Kidney capillary endothelial cell (primary cell): ENCODE measurements at places on chromosomes 4 and X.

DNA sequence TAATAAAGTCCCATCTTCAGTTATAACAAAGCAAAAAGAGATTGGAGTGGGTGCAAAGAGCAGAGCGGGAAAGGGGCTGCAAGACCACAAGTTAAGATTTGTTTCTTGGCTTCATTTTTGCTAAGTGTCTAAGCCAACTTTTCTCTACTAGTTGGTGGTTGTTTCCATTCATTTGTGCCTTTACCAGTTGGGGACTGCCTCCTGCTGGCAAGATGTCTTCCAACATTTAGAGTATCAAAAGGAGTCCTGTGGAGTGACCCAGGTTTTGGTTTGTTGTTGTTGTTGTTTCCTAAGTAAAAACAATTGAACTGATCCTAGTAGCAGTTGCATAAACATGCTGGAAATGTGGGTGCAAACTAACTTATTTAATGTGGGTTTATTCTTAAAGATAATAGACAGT, 121.1 kb downstream of the SPATA18 start:
- DNase-seq: no peak

GRCh38 chrX:54807524-54808108, at the start of gene MAGED2:
TSS of gene MAGED2 (plus strand) at chrX:54807745. CDS start at chrX:54809332, 1,587 bp downstream.
- peak; percentile 21 for DNase-seq

DNA sequence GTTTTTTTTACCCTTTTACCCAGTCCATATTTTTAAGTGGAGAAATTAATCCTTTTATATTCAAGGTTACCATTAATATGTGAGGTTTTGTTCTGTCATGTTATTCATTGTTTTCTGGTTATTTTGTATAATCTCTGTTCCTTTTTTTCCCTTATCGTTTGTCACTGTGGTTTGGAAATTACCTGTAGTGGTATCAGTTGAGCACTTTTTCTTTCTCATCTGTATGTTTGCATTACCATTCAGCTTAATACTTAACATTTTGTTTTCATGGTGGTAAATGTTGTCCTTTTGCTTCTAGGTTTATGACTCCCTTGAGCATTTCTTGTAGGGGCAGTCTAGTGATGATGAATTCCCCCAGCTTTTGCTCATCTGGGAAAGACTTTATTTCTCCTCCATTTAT, 6.6 kb downstream of the ETDC start:
- no peak for DNase-seq

GRCh38 chr4:126027601-126028000, 712.8 kb downstream of the FAT4 start:
- no peak for DNase-seq

DNA sequence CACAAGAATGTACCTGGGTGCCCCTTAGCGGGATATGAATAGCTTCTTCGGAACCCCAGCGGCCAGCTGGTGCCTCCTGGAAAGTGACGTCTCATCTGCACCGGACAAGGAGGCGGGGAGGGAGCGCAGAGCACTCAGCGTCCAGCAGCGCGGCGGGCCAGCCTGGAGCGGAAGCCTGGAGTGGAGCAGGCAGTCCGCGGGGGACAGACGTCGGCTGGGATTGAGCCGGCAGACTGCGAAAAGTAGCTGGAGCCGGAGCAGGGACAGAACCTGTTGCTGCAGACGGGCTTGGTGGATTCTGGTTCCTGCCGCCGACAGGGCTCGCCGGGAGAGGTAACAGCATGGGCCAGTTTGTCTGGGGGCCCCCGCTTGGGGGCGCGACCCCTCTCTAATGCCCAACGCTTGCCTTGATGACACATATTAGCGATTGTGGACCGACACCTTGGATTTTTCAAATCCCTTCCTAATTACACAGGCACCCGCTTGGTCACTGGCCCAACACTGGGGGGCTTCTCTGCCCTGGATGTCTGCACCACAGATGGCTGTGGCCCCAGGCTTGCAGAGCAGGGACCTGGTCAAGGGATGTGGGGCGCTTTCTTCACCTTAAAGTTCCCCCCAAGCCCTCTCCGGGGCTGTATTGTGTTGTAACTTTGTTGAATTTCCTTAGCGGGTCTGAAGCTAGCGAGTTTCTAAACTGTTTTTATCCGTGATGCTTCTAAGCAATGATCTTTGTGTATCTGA, at the start of gene NPFFR2:
NPFFR2 (plus strand) TSS at position 133 of the 741 bp plus-strand sequence. CDS start 96,592 bp downstream, outside the sequence.
- peak; percentile 32 for DNase-seq

GRCh38 chr4:142566777-142567176, 279.3 kb downstream of the INPP4B start:
- DNase-seq: no peak

- DNase-seq: no peak
These were observed 258.6 kb downstream of the FAT4 start for GRCh38 chr4:125573368-125573767.

GRCh38 chrX:148498067-148498466, 2.4 kb upstream of the AFF2 start:
- no peak for DNase-seq

DNA sequence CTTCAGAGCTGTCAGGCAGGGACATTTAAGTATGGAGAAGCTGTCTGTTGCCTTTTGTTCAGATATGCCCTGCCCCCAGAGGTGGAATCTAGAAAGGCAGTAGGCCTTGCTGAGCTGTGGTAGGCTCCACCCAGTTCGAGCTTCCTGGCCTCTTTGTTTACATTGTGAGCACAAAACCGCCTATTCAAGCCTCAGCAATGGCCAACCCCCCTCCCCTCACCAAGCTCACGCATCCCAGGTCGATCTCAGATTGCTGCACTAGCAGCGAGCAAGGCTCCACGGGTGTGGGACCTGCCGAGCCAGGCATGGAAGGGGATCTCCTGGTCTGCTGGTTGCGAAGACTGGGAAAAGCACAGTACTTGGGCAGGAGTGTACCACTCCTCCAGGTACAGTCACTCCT, 59.3 kb downstream of the ZNF674 start:
- no peak for DNase-seq

GRCh38 chr4:236028-236427, 69.2 kb downstream of the ZNF732 start:
- no peak for DNase-seq

DNA sequence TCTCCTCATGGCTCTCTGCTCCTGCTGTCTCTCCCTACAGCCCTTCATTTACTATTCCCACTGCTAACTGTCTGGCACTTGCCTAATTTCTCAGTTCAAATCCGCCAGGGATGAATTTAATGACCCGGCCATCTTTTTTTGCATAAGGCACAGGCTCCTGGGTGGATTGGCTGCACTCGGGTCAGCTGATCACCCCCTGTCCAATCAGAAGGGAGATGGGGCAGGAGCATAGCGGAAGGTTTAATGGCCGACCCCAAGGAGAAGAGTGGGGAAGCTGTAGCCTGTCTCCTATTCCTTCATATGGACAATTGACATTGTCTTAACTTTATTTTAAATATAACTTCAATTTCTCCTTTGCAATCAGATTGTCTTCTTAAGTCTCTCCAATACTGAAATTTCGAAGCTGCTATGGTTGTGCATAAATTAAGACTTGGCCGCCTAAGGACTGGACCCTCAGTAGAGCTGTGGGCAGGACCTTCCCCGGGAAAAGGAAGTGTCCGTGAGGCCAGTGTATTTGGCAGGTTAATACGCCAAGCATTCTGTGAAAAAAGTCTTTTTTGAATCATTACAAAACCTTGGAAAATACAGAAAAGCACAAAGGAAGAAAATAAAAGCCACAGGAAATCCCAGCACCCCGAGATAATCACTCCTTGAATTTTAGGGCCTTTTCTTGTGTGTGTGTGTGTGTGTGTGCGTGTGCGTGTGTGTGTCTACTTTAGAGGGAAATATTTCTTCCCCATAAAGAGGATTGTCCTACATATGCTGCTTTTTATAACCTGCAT, 55.5 kb downstream of the SMIM20 start:
- no peak for DNase-seq
